ENCODE measurements at places on chromosomes 4 and X.
A peak's percentile ranks its signal among the peaks of the same experiment; 100 is the strongest.

GRCh38 chrX:136165406-136165805 is 18.1 kb downstream of the FHL1 start:
- no peak for DNase-seq

DNA sequence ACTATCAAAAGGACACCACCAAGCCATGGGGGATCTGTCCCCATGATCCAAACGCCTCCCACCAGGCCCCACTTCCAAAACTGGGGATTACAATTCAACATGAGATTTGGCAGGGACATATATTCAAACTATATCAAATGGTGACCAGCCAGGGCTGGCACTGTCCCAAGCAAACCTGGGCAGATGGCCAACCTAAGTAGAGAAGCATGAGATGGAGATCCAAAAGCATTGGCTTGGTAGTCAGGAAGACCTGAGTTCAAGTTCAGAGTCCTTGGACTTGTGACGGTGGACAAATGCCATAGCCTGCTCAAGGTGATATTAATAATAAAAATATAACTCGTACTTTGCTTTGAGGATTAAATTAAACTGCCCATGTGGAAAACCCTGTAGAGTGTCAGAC is 79.2 kb upstream of the HS3ST1 start:
- no peak for DNase-seq

DNA sequence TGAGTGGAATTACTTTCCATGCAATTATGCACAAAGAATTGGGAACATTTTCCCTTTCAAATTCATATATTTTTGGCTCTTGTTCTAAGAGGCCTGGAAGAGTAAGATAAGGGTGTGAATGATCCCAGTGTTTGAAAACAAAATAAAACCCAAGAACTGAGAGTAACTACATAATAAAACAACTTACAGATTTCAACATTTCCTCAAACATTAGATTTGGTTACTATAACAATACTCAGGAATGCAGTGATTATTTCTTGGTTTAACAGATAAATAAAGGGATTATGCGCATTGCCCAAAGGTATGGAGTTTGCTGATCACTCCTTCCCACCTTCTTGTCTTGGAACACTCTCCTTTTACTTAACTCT is 292.5 kb downstream of the CAMK2D start:
- DNase-seq = no peak

DNA sequence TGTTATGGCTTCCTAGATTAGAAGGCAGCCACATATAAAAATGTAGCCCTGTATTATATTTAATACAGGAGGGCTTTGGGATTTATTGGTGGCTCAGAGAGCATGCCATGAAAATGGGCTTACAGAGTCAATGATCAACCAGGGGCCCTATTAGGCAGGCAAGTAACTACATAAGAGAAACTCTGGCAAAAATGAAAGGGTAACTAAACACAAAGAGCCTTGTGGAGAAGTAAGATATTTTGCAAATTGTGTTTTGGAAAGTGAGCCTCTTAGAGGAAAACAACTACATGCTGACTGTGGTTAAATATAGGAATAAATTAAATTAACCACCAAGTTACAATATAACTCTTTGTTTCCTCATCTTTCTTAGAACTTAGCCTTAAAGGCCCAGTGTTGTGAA is 5.5 kb downstream of the SAT1 start:
- no peak for DNase-seq

- DNase-seq = peak; percentile 54
These were observed at the start of gene CLIC2 for GRCh38 chrX:155334486-155335336. Gene CLIC2 (minus strand): TSS chrX:155334614. CDS start chrX:155334427, 187 bp downstream.

DNA sequence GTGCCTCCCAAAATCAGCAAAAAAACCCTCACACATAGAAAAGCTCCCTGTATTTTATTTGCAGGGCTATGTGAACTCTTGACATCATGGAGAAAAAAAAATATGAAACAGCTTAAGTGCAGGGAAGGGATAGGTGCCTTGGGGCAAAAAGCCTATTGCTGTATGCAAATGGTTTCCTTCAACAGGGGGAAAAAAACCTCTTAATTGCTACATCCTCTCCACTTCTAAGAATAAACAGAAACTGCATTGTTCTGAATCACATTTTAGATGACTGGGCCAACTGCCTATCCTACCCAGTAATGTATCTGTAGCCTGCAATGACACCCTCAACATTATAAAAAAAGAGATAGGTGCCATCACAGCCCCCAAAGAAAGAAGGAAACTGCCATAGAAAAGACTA is 229.4 kb upstream of the GALNTL6 start:
- no peak for DNase-seq

- DNase-seq = no peak
These were observed 16.8 kb upstream of the ARSH start for GRCh38 chrX:2989565-2989964.
